ENCODE measurements at places on chromosomes 13 and 19. TPM values are rescaled to one million over a fixed set of nuclear protein-coding genes. Genes with fewer than 3 reads are reported as not detected.

Gene CPT1C
- 13.8 TPM for total RNA-seq

Gene SERTM1
- not detected for total RNA-seq

Gene STOML3
- not detected for total RNA-seq

Gene RAB3A
- total RNA-seq, result 0.51 TPM

Gene CD79A
- total RNA-seq, result 0.89 TPM

Gene NANOS3
- total RNA-seq, result 2.1 TPM

Gene CYP2F1
- total RNA-seq, result not detected
